NB4 (cell line): ENCODE measurements at places on chromosomes 16 and 17.

DNA sequence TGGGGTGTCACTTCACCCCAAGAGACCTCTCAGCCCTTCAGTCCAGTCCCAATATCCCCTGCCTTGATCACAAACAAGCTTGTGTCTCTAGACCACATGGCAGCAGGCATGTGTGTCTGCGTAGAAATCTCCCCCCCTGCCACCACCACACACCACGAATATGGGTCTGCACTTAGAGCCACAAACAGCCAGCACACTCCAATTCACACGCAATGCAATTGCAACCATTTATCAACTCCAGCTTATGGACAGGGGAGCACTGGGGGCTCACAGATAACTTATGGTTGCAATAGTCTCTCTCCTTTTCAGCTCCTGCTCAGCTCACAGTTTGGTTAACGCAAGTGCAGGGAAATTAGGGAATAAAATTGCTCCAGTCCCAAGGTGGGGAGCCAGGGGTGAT, 2.6 kb downstream of the HOXB9 start:
- no peak for DNase-seq

GRCh38 chr17:46082257-46082656, 83.2 kb downstream of the STH start:
- no peak for DNase-seq

GRCh38 chr17:72737151-72737690, 355.3 kb downstream of the SLC39A11 start:
- DNase-seq: no peak

DNA sequence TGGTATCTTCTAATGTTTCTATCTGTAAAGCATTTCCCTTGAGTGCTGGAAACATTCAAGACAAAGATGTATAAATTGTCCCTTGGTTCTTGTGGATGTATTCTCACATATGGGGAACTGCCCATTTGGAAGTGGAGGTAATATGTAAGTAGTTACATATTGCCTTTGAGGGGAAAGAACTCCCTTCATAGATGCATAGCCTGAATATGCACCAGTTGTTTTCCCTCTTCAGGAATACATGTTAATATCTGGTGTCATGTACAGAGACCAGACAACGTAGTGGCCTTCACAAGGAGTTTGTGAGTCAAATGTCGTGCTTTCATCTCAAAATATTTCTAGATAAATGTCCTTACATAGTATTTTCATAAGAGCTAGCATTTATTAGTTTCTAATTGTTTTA, 213.5 kb downstream of the BCAS3 start:
- no peak for DNase-seq
